ENCODE measurements at places on chromosomes 12 and 14. TPM values are rescaled to one million over a fixed set of nuclear protein-coding genes. Genes with fewer than 3 reads are reported as not detected.

- DNase-seq: peak; percentile 96
Observed at GRCh38 chr12:108629824-108630476, 3.7 kb downstream of the SELPLG start.

DNA sequence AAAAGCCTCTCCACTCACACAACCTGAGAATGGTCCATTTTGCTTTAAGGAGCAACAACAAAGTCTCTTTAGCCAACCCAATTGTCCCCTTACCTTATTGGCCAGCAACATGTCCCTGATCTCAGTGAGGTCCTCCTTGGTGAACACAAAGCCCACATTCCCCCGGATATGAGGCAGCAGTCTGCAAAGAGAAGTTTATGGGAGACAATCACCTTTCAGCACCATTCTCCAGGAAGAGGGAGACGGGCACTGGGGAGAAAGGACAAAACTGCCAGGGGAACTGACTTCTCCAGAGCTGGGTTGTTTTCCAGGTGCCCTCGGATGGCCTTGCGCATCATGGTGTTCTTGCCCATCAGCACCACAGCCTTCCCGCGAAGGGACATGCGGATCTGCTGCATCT is 1.9 kb downstream of the RPLP0 start:
- no peak for DNase-seq

- DNase-seq: peak; percentile 66
Observed at GRCh38 chr14:68157971-68158371, 338.4 kb downstream of the RAD51B start.

DNA sequence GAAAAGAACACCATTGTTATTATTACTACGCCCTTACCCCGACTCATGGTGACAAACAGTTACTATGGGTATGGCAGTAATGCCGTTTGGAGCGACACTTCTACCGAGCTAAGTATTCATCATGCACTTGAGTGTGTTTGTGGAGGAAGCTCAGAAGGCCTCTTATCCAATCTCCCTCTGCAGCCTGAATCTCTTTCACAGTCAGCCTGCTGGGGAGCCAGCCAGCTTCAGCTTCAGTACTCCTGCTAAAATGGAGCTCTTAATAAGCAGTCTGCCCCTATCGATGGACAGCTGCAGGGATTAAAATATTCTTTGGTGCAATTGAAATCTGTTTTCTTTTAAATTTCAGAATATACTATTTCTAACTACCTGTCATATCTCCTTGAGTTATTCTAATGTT is 24.7 kb upstream of the ATP5MC2 start:
- peak; percentile 22 for DNase-seq

DNA sequence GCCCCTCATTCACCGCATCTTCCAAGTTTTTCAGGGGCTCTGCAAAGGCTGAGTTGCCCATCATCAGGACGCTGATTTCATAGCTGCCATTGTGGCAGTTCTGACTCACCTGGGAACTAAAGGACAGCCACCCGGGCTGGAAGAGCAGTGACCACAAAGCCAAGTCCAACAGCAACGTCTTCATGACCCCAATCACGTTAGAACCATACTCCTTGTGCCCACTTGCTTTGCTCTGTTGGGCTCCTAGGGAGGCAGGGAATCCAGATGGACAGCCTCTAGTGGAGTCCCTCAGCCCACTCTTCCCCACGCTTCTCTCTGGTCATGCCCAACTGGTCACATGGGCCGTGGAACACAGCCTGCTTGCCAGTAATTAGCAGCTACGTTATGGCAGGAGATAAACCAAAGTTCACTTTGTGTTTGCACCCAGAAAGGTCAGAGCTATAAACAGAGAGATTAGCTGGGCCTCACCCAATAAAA is at the start of gene GUCY2C:
Gene GUCY2C, minus strand, starts transcription at position 335 of the 477 bp plus-strand sequence. Its CDS starts 151 bp downstream, at position 184.
- DNase-seq: no peak

KRT86 gene
- not detected for total RNA-seq

PCED1B gene
- total RNA-seq: 3.5 TPM

DNA sequence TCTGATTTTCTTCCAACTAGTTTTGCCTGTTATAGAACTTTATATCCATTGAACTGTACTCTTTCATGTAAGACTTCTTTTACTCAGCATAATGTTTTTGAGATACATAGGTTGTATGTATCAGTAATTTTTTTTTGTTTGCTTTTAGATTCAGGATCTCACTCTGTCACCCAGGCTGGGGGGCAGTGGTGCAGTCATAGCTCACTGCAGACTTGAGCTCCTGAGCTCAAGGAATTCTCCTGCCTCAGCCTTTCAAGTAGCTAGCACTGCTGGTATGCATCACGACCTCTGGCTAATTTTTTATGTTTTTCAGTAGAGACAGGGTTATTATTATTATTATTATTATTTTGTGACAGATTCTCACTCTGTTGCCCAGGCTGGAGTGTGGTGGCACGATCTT is 65.0 kb upstream of the DDHD1 start:
- DNase-seq: no peak

DNA sequence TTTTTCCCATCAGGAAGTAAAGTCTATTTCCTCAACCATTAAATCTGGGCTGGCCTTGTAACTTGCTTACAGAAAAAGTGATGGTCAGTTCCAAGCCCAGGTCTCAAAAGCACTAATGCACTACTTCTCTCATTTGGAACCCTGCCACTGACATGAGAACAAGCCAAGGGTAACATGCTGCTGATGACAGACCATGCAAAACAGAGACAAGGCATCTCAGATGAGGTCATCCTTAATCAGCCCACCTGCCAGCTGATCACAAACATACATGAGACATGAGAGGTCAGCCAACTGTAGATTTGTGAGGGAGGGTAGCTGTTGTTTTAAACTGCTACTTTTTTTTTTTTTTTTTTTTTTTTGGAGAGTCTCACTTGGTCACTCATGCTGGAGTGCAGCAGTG is 16.2 kb downstream of the TWF1 start:
- peak; percentile 24 for DNase-seq

DNA sequence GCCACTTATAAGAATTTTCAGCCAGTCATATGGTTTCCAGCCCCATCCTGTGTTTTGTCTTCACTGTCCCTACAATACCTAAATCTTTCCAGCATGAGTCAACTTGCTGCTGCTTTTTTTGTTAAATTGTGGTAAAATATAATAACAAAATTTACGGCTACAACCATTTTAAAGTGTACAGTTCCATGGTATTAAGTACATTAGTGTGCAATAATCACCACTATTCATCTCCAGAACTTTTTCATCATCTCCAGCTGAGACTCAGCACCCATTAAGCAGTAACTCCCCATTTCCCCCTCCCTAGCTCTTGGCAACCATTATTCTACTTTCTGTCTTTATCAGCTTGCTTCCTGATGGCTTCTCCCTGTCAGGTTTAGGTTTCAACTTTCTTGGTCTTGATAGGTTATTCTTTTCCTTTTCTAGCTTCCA is 39.1 kb downstream of the FRS2 start:
- peak; percentile 64 for DNase-seq

DNA sequence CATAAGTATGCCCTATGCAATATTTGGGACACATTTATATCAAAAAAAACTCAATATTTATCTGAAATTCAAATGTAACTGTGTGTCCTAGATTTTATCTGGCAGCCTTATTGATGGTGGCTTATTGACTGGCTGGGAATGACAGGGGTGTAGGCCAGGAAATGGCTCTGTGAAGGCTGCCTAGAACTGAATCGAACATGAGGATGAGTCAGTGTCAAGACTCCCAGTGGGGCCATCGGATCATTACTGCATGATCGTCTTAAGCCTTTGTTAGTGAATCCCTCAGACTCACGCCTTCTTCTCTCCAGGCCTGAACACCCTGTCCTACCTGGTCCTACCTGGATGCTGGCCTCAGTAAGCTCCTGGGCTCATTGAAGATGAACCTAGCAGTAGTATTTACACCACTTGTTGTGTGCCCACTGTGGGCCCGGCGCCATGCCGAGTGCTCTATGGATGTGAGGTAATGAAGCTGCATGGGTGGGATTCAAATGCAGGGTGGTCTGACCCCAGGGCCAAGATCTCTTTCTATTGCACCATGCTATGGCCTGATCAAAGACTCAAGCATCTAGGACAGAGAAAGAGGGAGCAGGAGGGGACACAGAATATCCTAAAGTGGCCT is 21.0 kb upstream of the FAIM2 start:
- peak; percentile 31 for DNase-seq

DNA sequence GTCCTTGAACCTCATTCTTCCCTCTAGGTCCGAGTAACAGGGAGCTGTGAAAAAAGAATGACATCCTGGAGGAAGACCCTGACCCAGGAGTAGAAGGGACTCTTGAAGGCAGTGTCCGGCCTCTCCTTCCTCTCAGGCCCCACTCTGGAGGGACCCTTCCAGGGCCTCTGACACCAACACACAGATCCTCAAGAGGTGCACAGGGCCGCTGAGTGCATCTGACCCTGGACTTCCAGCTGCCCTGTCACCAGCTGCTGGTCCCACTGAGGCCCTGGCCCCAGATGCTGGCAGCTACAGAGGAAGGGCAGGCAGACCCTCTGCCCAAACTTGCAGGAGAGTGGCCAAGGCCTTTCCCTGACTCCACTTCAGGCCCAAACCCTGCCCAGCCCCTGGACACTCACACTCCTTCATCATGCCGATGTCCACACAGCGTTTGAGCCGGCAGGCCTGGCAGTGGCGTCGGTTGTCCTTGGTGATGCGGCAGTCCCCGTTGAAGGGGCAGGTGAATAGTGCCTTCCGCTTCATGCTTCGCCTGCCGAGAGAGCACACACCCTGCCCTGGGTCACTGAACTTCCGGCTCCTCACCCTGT is 40.1 kb downstream of the VDR start:
- no peak for DNase-seq

DNA sequence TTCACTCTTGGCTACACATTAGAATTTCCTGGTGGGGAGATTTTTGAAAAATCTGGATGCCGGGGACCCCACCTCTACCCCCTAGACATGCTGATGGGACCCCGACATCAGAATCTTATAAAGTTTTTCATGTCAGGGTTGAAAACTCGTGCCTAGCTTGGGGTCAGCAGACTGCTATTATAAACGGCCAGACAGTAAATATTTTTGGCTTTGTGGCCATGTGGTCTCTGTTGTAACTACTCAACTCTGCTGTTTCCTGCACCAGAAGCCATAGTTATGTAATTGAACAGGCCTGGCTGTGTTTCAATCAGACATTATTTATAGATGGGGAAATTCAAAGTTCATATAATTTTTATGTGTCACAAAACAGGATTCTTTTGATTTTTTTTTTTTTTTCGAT is 41.6 kb downstream of the ACACB start:
- no peak for DNase-seq

GPR68 gene
- total RNA-seq: 10.6 TPM

- no peak for DNase-seq
Observed at GRCh38 chr12:59039005-59039404, 118.7 kb upstream of the LRIG3 start.

DNA sequence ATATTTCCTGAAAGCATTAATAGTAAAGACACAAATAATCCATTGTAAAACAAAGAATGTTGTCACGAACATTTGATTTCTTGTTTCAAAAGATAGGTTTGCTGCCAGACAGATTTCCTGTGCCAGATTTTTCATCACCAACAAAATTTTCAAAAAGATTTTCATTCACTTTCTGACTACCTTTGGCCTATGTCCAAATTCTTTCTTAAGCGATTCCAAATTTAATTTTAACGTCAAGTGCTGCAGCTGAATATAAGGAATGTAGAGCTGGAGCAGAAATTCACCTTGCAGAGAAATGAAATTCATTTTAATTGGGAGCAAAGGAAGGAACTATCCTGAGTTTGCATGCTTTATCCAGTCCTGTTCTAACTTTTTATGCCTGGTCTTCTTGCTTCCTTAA is 277.4 kb downstream of the CCER1 start:
- DNase-seq: no peak

BIN2 gene
- total RNA-seq: not detected

- DNase-seq: peak; percentile 70
Observed at GRCh38 chr12:77724367-77724957, 106.2 kb upstream of the NAV3 start.

DNA sequence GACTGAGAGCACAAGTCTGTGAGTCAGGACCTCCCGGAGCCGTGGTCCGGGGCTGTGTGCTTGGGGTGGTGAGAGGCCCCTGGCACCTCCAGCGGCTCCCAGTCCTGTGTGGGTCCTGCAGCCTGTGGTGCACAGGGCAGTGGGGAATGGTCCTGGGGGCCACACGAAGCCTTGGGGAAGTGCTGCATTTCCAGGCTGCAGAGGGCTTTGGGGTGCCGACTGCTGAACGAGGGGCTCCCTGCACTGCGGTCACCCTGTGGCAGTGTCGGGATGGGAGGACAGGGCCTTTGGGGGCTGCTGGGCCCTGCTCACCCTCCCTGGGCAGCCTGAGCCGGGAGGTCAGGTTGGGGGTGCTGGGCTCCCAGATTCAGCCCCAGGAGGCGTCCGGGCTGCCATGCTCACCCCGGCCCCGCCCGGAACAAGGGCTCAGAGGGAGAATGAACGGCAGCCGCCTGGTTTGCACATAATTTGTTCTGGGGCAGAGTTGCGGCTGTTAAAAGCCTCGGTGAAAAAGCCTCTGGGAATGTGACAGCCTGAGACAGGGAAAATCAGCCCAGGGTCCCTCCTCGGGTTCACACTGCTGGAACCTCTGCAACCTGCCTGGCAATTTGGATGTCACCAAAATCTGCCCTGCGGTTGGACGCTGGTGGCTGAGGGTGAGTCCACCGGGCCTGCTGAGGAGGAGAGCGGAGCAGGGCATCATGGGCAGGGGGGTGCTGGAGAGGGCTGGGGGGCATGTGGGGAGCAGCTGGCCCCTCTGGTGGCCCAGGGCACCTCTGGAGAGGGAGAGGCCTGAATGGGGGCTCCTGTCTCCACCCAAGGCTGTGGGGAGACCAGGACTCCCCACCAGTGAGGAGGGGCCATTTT is 109.2 kb downstream of the KIF26A start:
- DNase-seq: no peak

DNA sequence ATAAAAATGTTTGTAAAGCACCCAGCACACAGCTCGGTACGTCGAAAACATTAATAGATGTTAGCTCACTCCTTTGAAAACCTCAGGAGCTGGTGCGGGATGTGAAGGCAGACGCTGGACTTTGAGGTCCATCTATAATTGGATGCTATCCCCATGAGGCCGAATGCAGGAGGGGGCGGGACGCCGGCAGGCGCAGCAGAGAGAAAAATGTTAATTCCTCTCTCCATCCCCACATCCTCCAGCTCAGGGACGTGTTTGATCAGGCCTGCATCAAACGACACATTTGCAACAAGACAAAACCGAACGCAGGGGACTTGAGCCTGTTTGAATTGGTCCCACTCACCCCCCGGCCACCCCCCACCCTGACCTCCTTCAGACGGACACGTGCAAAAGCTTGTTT is 231.0 kb downstream of the RBM19 start:
- DNase-seq: no peak

DNA sequence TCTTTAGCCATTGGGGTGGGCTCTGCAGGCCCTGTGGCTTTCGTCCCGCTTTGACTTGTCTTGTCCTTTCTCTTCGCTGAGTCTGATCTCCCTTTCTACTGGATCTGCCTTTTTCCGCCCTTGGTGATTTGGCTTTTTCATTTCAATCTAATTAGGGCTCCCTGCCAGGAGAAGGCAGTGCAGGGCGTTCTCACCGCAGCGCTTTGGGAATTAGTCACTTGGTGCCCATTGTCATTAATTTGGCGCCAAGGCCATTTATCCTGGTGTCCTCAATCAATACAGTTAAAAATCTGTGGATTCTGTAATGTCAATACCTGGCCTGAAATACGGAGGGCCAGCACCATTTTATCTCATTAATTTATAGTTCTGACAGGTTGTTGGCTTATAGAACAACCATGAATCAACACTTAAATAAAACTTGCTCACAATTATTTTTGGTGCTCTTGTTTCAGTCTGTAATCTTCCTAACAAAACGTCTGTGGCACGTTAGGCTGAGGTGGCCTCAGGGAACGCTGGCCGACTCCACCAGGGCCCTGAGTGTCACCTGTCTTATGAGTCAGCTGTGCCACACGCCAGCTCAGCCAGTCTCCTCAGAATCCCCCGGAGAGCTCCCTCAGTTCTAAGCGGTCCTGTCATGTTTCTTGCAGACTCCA is 115.7 kb downstream of the BEGAIN start:
- DNase-seq: no peak

AHSA1 gene
- total RNA-seq: 137 TPM

FBXO33 gene
- total RNA-seq: 22.1 TPM
